ENCODE measurements at places on chromosomes 3 and 15.
A peak's percentile ranks its signal among the peaks of the same experiment; 100 is the strongest.

DNA sequence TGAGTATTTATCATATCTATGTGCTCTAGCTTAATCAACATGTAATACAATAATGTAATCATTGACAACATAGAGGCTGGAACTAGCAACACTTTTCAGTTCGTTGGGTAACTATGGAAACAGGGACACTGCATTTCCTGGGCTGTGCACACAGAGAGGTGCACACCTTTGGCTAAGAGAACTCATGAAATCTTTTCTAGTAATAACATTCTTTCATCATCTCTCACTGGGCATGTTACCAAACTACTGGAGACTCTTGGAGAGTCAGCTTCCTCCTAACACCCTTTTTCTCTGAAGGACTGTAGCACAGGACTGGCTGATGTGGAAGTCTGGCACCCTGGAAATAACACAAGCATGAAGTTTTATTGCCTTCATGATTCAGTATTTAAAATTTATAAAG lies 135.6 kb downstream of the KCNMB2 start:
- DNase-seq: peak; percentile 84

GRCh38 chr15:33980159-33980558 lies 11.9 kb downstream of the CHRM5 start:
- no peak for DNase-seq

GRCh38 chr3:113221721-113222257 lies 10.4 kb downstream of the BOC start:
- no peak for DNase-seq

- DNase-seq: no peak
These were observed 607 bp upstream of the PPP1R14D start for GRCh38 chr15:40829115-40829514.

DNA sequence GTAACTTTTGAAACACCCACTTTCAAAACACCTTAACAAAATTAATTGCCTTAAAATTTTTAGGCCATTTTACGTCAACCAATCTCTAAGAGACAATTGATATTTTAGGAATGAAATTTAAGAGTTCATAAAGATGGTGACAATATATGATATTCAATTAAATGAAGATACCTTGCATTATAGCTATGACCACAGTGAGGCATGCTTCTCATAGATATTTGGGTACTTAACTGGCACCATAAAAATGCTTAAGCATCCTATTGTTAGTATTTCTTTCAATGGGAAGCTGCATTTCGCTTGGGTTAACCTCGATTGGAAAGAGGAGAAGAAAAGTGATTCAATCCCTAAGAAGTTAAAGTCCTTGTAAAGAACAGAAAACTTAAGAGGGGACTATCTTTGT lies 209.0 kb downstream of the GAP43 start:
- no peak for DNase-seq

DNA sequence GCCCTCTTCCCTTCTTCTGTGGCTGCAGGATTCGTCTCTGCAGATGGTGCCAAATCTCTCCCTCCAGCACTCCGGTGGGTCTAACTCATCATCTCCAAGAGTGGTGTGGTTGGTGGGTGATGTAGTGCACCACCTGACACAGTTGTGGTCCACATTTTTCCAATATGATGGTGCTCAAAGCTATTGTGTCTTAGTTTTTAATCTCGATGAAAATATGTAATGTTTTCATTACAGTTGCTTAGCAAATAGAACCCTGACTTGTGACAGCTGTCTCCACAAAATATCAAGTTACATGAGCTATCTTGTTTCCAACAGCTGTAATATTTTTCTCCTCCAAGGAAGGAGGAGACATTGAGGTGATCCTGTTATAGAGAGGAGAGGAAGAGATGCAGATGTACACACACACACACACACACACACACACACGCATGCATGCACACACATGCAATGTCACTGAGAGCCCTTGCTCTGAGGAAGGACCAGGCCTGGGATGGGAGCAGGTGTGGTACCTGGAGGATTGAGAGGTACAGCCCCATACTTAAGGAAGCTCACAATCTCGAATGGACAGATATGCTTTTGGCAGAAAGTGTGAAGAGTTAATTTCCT lies 15.7 kb upstream of the ESYT3 start:
- no peak for DNase-seq
